Fibroblast of lung (primary cell): ENCODE measurements at places on chromosomes 6 and 20.

GRCh38 chr6:54053881-54054391, 57.3 kb upstream of the MLIP start:
- peak; percentile 92 for DNase-seq

DNA sequence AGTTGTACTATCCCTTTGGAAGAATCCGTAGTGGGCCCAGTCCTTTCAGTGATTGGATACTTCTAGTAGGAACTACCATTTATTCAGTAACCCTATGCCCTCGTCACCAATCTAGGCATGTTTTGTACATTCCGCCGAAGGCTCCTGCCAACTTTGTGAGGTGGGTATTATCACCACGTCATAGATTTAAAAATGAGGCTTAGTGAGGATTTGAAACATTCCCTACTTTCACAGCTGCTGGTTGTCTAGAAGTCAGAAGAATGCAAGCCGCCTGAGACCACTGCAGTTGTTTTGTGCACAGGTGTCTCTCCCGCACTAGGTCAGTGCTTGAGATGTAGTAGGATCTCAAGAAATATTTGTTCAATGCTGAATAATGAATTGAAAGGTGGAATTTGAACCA, 32.6 kb downstream of the ENPP1 start:
- no peak for DNase-seq

GRCh38 chr20:60993433-60994044, 258.5 kb upstream of the CDH4 start:
- no peak for DNase-seq

DNA sequence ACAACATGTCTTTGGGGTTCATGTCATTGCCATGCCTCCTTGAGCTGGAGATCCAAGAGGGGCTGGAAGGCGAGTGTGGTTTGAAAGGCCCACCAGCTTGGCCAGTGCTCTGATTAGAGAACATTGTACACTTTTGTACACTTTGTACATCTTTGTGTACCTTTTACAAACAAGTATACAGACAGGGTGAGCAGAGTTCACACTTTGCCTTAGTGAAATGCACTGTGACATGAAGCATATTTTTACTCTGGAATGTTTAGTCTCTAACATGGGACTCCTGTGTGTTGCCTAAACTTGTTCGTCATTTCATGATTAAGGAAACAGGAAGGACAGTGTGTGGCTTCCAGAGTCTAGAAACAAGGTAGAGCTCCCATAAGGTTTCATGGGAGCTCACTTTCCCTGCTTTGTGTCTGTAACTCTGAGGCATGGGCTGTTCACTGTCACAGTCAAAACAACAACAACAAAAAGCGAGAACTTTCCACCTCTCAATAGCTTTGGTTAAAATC, 225.8 kb upstream of the SOX4 start:
- DNase-seq = no peak

DNA sequence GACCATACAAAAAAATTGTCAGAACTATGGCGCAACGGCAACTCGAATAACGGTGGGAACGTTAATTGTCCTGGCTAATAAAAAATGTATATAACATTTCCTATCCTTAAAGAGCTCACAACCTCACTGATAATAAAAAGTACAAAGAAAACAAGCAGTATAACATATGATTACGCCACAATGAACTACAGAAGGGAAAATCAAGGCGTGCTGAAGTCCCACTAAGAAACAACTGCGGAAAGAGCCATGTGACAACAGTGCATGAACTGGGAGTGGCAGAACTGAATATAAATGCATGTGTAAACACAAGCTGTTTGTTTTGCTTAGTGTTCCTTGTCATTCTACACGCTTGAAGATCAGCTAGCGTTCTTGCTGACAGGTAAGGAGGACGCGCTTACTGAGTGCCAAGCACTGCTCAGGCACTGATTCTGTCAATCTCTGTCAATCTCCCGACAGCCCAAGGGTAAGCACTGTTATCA, 466 bp upstream of the PSMB1 start:
- DNase-seq = peak; percentile 72

DNA sequence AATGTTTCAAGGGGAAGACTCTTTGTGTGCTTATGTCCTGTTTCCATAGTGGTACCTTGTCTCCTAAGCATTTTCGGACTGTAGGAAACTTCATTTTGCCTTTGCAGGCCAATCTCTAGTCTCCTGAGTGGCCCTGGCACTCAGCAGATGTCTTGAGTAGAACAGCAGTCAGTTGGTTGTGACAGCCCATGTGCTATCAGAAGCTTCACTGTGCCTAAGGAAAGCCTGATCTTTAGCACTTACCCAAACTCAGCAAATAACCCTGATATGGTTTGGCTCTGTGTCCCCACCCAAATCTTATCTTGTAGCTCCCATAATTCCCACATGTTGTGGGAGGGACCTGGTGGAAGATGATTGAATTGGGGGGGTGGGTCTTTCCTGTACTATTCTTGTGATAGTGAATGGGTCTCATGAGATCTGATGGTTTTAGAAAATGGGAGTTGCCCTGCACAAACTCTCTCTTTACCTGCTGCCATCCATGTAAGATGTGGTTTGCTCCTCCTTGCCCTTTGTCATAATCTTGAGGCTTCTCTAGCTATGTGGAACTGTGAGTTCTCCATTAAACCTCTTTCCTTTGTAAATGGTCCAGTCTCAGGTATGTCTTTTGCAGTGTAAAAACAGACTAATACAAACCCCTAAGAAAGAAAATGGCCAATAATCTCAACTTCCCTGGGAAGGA, 15.9 kb upstream of the SRPK1 start:
- no peak for DNase-seq

DNA sequence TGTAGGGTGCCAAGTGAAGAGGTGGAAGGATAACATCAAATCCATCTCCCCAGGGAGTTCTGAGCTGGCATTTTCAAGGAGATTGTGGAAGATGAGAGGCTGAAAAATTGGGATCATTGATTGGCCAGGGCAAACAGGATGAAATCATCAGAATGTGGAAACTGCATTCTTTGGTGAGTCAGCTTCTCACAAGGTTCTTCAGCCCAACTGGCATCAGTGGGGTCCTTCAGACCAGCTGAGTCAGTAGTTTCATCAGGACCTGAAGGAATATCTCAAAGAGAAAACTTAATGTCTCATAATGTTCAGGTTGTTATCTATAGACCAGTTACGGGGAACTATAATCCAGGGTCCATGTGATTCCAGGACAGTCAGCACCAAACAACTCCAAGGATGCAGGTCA, 195.8 kb downstream of the HAO1 start:
- DNase-seq = peak; percentile 90

DNA sequence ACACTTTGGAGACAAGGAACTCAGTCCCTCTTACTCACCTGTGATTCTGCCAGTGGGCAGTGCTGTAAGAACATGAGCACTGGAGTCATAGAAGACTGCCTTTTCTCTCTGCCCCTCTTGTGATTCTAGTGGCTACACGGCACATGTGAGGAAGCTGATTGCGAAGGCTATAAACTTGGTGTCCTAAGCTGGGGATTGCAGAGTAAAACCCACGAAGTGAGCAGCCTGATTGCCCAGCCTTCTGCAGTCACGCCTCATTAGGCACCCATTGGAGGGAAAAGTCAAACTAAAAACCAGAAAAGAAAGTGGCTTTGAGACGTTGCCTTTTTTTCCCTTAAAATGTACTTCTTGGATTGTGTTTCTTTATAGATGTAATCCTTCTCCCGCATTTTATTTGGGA, 748.4 kb upstream of the CHD6 start:
- no peak for DNase-seq

DNA sequence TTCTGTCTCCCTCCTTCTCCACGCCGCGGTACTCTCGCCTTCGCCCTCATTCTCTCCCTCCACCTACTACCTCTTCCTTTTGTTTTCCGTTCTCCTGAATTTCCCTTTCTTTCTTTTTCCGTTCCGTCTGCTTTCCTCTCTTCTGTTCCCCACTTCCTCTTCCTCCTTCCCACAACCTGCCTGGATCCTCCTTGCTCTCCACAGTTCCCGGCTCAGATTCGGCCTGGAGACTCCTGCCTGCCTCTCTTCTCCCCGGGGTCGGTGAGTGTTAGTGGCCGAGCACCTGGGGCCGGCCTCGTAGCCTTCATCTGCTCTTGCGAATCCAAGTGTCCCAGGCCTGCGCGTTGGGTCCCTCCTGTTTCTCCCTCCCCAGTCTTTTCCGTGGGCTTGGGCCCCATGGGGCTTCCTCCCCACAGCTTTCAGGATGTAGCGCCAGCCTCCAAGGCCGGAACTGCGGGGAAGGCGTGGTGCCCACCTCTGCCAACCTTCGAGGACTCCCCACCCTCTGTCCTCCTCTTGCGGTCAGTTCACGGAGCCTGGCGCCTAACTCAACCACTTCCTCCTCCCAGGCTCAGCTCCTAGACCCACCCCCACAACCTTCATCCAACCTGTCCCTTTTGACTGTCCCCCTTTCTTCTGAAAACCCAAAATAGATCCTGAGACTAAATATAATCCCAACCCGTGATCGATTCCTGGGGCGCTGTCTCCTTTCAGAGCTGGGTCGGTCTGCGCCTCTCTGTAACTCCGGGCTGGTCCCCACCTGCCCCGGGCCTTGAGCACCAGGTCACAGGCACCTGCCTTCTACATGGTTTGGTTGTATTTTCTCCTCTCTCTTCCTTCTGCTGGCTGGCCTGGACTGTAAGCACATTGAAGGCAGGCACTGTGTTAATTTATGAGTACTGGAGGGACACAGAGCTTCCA, 6.8 kb downstream of the NRN1 start:
- DNase-seq = no peak

DNA sequence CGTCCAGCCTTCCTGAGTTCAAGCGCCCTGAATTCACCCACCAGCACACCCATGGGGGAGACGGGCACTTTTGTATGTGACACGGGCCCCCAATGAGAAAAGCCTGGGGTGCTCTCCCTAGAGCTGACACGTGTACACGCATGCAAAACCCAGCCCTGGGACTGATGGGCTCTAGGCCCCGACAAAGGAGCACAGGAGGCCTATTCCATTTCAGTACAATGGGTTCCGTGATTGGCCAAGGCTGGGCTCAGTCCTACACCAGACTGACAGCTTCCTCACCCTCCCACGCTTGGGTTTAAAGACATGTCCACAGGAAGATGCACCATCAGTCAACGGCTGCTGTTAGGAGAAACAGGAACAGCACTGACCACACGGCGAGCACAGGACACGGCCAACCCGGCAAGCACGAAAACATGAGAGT, 8.8 kb downstream of the ZBTB46 start:
- no peak for DNase-seq

DNA sequence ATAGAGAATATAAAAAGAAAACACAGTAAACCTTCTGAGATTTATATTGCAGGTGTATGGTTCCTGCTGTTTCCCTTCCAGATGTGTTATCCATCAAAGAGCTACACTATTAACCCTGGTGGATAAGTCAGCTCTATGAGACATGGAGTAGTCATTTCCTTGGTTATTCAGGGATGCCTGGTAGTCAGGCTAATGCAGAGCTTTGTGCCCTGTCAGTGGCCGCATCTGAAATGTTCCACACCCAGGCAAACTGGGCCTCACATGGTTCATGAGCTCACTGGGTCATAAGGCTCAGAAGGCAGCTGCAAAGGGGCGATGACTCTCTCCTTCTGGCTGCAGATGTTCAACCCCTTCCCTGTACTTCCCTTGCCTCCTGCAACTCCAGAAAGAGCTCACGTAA, 473.6 kb downstream of the EPHA7 start:
- DNase-seq = peak; percentile 89
